ENCODE measurements at places on chromosomes 12 and 14.

- no peak for DNase-seq
Measured at GRCh38 chr12:22029991-22030390, 16.0 kb upstream of the CMAS start.

- DNase-seq: no peak
Measured at GRCh38 chr12:3196488-3196887, 119.3 kb downstream of the TSPAN9 start.

- no peak for DNase-seq
Measured at GRCh38 chr12:75439048-75439447, 41.5 kb upstream of the GLIPR1 start.

DNA sequence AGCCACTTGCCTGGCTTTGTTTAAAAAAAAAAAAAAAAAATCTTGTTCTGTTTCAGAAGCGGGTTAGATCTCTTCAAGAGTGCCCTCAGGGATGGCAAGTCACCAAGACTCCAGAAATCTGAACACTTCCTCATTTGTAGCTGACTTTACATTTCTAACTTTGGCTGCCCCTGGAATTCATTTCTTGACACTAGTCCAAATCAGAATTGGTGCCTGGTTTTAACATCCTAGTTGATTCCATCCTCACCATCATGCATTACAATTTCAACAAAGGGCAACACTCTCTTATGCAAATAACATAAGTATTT is 295.5 kb downstream of the RMST start:
- DNase-seq: no peak

DNA sequence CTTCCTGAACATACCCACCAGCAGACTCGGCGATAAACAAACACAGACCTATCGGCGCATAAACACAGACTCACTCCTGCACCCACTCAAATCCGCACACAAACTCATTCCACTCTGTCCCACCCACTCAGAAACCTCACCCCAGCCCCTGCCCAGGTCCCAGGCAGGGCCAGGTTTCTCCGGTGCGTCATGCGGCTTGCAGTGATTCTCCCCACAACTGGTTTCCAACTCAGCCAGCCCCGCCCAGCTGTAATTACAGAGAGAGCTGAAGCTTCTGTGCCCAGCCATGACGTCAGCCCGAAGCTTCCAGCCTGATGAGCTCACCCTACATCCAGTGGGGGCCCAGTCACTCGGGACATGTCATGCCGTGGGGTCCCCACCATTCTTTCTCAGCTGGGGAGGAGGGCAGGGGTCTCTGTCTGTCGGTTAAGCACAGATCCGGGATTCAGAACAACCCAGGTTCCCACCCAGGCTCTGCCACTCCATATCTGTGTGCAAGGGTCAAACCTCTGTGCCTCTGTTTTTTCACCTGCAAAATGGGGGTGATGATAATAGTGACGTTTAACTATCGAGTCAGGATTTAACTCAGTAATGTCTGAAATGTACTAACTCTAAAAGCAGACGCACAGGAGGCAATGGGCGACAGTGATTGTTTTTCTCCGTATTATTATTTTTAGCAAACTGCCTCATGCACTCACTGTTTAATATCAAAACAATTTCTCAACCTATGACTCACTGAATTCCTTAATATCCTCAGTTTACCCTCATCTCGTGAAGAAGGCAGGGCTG is 2.3 kb upstream of the HSPB8 start:
- DNase-seq: peak; percentile 63

- peak; percentile 48 for DNase-seq
Measured at GRCh38 chr12:92553389-92553788, 149.4 kb upstream of the PLEKHG7 start.

All from skin of body (tissue), 3 donors.